ENCODE measurements at places on chromosomes 12 and 14.

DNA sequence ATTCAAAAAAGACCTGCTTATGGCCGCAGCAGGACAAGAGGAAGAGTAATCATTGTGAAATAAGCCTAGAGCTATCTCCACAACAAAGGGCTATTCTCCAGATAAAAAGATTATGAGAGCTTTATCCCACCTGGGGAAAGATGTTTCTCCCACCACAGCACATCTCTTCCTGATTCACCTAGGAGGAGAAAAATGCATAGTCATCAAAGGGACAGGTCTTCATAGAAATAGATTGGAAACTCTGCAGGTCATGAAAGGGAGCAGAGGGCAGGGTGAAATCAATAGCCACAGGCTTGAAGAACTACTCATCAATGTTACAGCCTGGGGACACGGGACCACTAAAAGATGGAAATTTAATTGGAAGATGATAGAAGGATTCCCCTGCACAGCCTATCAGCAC, 453.8 kb upstream of the TMEM132C start:
- DNase-seq = no peak

- DNase-seq = peak; percentile 17
Measured at GRCh38 chr14:95943699-95944098, 67.1 kb downstream of the TUNAR start.

DNA sequence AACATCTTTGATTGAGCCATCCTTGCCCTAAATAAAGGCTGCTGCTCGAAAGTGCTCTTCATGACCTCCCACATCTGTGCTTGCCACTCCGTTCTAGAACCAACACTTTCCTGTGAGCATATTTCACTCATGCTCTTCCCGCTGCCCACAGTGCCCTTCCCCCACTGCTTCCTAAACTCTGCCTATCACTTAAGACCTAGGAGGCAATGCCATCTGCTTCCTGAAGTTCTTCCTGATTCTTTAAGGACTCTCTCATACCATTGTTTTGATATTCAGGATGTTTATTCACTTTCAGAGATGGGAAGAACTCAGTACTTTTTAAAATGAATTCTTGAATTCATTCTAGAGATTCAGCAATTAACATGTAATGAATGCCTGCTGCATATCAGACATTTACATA, 49.9 kb downstream of the ZFYVE21 start:
- no peak for DNase-seq

DNA sequence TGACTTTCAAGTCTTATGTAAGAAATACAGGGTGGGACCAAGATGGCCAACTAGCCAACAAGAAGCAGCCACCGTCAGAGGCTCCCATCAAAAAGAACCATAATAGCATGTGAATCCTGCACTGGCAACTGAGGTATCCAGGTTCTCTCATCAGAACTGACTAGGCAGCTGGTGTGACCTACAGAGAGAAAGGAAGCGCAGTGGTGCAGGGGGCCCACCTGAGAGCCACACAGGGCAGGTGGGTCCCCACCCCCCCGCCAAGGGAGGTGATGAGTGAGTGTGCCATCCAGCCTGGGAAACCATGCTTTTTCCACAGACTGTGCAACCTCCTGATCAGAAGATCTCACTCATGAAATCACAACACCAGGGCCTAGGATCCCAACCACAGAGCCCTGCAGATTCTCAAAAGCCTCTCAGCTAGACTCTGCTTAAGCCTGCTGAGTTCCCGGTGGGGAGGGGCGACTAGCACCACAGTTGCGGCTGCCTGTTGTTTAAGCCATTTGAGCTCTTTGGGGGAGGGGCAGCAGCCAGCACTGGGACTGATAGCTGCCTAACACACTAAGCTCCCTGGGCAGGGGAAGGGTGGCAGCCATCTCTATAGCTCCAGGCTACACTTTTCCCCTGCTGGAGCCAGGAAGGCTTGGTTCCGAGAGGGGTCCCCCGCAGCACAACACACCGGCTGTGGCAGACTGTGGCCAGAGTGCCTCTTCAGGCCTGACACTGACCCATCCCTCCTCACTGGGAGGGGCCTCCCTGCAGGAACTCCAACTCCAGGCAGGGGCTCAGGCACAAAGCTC, 75.3 kb downstream of the GARIN6 start:
- no peak for DNase-seq

GRCh38 chr14:91115986-91116770, 2.3 kb downstream of the DGLUCY start:
- no peak for DNase-seq

- DNase-seq = no peak
Measured at GRCh38 chr12:78198896-78199295, 368.2 kb downstream of the NAV3 start.

DNA sequence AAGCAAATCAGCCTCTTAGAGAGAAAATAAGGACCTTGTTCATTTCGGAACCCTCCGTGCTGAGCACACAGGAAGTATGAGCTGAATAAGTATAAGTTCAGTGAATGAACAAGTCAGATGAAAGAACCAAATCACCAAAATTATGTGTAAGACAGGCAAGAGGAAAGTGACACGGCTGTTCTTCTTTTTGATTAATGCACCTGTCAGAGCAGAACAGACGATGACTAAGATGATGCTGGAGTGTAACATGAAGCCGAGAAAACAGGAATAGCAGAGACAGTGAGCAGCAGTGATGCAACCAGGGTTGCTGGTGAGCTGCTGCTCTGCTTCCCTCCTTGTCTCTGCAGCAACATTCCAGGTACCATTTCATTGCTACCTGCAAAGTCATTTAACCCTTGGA, 861.1 kb downstream of the GALC start:
- peak; percentile 74 for DNase-seq

Data from DMS53 (cell line).